ENCODE measurements at places on chromosomes 11 and 22.
A peak's percentile ranks its signal among the peaks of the same experiment; 100 is the strongest.

- DNase-seq, result peak; percentile 61
Observed at GRCh38 chr11:75031771-75032549, 43.2 kb downstream of the NEU3 start.

DNA sequence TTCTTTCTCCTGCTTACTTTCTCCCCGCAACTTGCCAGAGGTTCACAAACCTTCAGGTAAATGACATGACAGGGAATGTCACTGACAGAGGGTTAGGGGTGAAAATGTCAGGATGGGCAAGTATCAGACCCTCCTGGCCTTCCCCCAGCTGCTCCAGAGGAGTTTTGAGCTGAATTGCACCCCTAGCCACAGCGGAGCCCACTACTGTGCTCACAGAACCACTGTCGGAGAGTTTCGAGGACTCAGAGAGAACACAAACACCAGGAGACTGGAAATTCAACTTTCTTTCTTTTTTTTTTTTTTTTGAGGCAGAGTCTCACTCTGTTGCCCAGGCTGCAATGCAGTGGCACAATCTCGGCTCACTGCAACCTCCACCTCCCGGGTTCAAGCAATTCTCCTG, 21.5 kb upstream of the P2RY2 start:
- no peak for DNase-seq

GRCh38 chr11:20161230-20161918, 1.1 kb upstream of the DBX1 start:
- no peak for DNase-seq

DNA sequence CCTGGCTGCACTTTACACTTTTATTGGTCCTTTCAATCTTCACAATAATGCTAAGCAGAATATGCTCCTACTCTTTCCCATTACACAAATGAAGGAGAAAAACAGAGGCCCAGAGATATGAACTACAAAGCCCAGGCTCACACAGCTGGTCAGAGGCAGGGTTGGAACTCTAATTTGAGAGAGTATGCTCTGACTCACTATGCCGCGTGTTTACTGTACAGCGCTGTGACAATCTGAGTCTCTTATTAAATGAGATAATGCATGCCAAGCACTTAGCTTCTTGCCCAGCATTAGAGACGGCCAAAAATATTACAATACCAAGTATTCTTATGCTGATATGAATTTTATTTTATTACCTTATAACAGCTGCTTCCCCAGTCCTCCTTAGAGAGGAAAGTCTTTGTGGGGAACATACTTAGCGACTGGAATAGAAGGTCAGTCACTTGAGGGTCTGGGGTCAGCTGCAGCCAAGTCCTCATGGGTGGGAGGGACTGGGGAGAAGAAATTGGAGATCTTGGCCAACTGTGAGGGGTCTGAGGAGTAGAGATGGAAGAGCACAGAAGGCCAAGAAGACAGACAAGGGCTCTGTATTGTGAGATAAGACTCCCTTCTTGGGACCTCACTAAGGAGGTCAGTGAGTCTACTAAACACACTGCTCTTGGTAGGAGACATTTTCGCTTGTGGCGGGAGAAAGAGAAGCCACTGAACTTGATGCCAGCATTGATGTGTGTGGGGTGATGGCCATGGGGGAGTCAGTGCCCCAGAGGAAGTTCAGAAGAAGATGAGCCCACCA, 150.8 kb upstream of the TIMP3 start:
- no peak for DNase-seq

- DNase-seq, result no peak
Observed at GRCh38 chr11:105838668-105839384, 183.2 kb downstream of the MSANTD4 start.

DNA sequence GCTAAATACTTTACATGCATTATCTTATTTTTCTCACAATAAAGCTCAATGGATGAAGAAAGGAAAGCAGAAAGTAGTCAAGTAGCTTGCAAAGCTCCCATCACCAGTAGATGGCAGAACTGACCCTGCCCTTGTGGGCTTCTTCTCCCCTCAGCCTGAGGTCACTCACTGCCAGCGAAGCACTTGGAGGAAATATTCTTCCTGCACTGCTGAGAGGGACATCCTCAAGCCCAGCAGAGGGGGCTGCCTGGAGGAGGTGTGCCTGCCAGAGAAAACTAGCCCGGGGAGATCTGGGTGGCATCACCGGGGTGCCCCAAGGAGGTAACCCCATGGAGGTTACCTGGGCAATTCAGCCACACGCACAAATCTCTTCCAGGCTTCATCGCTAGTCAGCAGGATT, 6.6 kb downstream of the APOL4 start:
- peak; percentile 76 for DNase-seq

GRCh38 chr11:108524422-108524821, 26.2 kb upstream of the POGLUT3 start:
- no peak for DNase-seq
